NCI-H1417 treated with DMSO at 0.1 percent for 48 hours (cell line): ENCODE measurements at places on chromosomes 6 and 20.

GRCh38 chr6:85449388-85449817, 480 bp upstream of the NT5E start:
- no peak for DNase-seq

DNA sequence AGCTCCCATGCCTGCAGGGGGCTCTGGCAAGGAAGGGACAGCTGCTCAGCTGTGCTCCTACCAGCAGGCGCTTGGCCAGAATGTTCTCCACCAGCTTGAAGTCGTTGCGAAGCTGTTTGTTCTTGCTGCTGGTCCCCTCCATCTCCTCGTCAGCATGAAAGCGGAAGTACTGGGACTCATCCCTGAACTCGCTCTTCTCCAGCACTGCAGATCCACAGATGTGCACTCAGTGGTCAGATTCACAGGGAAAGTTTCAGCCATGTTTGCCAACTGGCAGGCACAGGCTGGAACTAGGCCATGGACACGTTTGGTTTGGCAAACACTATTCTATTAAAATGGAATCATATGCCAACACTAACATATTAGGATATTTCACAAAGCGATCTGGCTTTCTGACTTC, 167.9 kb downstream of the PREX1 start:
- no peak for DNase-seq

DNA sequence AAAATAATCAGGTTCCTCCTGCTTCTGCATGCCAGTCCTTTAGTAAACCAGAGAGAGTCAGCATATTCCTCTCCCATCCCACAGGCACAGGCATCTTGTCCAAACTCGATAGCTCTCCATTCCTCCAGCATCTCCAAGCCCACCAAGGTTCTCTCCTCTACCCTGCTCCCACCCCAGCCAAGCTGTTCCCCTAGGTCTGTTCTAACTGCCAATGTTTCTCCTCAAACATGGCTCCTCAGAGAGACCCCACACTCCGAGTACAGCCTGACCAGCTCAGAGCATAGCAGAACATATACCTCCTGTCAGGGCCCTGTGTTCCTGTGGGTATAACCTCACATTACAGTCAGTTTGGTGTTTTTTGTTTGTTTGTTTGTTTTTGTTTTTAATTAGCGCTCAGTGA, 177.8 kb downstream of the VEGFA start:
- DNase-seq: no peak

DNA sequence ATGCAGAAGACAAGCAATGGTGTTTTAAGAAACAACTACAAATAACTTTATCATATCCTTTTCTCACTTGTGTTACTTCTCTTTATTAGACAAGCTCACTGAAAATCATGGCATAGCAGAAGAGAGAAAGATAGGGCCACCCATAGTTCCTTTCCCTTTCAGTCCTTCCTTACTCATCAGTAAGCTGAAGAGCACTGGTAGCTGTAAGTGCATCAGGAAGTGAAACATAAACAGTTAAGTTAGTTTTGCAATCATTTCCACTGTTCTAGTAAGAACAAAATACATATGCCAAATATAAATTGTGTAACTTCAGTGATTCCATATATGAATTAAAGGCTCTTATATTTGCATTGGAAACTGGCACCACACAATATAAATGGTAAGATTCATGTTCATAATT, 220.1 kb downstream of the HACE1 start:
- no peak for DNase-seq

GRCh38 chr6:64685401-64685800, 1021.6 kb downstream of the EYS start:
- no peak for DNase-seq

- no peak for DNase-seq
Observed at GRCh38 chr6:150959166-150959565, 93.7 kb downstream of the MTHFD1L start.

GRCh38 chr6:109059571-109060021, 35.0 kb downstream of the SESN1 start:
- DNase-seq: no peak

DNA sequence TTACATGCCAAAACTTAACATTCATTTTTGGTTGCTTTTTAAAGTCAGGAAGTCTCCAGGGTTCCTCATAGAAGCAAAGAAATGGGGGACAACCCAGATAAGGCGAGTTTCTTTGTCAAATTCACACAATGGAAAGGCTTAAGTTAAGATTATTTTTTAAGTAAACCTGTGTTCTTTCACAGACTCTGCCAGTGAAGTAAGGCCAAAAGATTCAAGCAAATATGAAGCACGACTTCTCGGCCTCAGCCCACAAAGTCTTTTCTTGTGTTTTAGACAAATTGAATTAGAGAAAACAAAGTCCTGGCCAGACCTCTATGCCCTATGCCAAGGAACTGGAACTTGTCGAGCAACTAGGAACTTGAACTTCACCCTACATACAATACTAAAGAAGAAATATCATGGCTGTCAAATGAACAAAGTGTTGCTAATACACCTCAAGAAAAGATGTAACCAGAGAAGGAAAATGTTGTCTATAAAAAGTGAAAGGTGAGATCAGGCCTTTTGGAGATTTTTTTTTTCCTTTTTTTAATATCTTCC, 540.0 kb upstream of the JARID2 start:
- DNase-seq: no peak

DNA sequence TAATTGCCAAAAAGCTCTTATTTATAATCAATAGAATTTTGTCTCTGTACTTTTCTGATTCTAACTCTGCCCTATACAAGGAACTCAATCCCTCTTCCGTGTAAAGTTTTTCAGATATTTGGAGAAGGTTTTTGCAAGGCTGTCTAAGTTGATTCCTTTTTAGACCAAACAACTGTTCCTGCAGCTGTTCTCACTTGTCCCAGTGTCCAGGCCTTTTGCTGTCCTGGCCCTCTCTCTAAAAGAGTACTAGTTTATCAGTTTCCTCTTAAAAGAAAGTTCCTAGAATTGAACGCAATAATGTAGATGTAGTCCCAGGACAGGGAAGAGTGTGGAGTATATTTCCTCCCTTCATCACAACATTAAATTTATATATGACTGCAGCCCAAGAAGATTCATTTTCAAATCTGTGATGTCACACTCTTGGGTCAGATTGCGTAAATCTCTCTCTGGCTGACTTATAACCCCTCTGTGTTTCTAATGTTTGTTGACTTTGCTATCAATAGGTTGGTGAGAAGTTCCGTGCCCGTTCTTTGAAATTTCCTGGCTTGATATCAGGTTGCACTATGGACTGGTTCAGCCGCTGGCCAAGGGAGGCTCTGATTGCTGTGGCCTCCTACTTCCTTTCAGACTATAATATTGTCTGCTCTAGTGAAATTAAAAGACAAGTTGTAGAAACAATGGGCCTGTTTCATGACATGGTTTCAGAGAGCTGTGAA, 139.4 kb upstream of the GLP1R start:
- DNase-seq: no peak

- DNase-seq: no peak
Observed at GRCh38 chr6:121235386-121235785, 98.9 kb downstream of the TBC1D32 start.

- no peak for DNase-seq
Observed at GRCh38 chr6:46393161-46393939, 97.9 kb downstream of the RCAN2 start.

- no peak for DNase-seq
Observed at GRCh38 chr20:62522748-62523396, 47.1 kb upstream of the GATA5 start.

DNA sequence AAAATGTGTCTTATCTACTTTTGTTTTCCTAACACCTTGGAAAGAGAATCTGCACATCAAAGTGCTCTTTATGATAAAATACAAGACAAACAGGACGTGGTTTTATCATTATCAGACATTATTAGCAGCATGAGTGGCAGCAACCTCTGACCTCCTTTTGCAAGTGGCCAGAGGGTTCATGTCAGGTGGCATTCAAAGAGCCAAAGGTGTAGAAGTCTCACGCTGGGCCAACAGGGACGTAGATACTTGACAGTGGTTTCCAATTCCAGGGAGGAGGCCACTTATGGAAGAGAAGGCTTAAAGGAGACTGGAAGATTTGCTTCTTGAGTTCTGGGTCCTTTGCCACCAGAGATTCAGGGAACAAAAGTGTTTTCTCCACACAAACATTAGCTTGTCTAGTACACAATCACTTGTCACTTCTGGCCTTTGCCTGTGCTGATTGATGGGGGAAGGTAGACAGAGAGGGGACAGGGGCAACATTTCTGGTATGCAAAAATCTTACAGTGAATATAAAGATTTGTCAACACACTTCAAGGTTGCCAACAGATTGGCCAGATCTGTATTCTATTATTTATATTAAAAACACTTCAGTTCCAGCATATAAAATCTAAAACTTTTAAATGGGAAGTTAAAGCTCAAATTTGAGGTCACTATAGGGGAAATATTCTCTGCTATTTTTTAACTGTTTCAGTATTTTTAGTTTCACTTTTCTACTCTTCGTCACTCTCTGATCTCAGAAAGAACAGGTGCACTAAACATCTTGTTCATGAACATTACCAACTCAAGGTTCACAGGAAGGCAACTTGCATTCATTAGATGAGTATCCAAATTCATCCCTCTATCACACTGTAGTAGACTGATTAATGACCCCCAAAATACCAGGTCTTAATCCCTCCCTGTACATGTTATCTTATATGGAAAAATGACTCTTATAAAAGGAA, 52.1 kb upstream of the FBXO30 start:
- DNase-seq: no peak

DNA sequence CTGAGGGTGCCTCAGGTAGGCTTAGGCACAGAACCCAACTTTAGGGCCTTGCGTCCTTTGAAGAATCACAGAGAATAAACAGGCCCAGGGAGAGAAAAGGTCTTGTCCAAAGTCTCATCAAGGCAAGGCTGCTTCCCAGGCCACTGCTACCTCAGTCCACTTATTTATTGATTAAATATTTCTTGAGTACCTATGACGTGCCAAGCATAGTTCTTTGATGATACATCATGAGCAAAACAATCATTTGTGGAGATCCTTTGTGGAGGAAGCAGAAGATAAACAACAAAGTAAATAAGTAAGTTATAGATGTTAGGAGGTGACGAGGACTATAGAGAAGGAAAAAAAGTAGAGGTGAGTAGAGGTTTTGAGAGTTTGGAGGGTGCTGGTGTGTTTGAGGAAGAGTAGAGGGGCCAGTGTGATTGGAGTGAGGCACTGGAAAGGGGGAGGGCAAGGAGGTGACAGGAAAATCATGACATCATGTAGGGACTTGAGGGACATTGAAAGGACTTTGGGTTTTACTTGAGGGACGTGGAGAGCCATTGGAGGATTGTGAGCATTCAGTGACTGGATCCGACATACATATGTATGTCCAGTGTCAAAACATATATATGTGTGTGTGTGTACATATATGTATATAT, 14.1 kb upstream of the CHMP4B start:
- DNase-seq: no peak

DNA sequence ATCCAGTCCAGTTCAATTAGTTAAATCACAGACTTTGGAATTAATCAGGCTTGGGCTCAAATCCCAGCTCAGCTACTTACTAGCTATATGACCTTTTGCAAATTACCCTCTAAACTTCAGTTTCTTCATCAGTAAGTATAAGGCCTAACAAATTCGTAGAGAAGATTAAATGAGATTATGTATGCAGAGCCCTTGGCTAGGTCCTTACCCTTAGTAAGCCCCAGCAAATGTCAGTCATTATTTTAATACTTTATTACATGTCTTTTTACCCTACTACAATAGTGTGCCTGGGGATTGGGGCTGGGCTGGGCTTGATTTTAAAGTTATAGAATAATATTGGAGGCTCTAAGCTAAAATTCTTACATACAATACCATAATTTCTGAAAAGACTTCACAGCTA, 326.1 kb upstream of the PREP start:
- no peak for DNase-seq

DNA sequence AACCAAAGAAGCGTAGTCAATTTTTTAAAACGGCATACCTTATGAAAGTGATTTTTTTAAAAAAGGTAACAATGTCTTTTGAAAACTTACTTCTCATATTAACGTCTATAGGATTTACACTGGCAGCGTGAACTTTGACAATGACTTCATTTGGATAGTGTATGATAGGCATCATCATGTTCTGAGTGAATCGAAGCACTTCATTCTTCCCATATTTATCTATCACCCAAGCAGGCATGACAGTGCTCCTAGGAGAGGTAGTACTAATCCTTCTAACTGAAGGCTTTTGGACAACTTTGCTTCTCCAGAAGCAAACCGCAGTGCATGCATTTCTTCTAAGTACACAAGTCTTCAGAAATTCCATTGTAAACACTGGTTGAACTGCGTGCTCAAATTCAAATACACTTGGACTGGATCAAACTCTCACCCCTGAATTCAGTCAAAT, 618 bp downstream of the RTN4IP1 start:
- no peak for DNase-seq

DNA sequence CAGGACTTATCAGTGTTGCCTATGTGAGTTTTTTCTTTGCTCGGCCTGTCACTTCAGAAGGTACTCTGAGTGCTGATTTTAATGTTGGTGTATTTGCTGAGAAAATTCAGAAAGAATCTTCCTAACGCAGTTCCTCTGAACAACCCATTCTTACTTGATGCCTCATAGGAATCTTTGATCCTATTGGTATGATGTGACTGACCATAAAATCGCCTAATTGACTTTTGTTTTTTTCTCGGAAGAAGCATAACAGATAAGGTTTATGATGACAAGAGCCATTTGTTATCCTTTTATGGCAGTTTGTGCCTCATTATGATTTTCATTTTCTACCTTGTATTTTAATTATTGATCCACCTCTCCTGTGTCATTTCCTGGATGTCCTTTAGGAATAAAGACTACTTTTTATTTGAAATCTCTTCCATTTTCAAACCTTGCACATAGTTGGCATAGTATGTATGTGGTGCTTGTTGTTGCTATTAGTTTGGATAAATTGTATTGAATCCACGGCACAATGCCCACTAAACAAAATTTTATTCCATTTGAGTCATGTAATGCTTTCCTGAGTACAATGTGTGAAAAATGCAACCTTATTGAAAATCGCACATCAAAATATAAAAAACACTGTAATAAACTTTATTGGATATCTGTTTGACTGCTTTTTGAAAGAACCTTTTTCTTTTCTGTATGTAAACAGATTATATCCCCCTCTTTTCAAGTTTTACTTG, 37.3 kb downstream of the LRRC1 start:
- DNase-seq: no peak

DNA sequence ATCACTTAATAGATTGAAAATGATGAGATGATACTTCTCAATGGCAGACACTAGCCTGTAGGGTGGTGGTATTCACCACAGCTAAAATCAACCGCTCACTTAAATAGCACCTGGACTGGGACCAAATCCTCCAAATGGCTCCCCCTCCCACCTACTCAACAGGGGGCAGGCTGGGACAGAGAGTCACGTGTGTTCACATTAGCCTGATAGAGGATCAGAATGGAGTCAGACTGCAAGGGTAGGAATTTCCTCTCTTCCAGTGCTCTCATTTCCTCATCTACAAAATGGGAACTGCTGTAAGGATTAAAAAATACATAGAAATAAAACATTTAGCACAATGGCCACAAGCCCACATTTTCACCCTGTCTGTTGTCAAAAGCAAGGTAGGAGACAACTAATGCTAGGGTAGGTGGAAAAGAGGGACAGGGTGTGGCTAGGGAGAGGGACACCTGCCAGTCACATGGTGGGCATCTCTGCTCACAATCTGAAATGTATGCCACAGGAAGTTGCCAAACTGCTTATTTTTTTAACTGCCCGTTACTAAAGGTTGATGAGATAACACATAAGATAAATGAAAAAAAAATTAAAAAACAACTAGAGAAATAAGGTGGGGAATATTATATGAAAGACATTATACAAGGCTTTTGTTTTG, 55.3 kb downstream of the BACH2 start:
- no peak for DNase-seq
